DMS 273 treated with DMSO at 0.1 percent for 48 hours (cell line): ENCODE measurements at places on chromosomes 11 and 22.

DNA sequence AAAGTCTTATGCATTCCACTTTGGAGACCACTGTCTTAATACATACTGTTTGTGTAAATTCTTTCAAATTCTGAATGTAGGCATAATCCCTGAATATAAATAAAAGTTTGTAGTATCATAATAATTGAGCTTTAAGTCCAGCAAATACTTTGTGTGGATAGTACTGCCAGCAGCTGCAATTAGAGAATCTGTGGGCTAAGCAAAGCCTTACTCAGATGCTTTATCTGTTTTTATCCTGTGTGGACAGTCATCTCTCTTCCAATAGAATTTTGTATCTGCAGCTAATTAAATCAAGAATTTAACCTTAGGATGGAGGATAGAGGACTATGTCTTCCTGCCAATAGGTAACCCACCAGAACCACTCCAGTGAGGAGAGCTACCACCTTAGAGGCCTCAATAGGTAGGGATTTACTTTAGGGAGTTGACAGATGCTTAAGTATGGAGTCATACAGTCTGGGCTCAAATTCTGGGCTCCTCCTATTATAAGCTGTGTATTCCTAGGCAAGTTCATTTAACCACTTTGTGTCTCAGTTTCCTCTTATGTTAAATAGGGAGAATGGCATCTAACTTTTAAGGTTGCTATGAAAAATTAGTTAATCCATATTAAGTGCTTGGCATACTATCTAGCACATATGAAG lies 71.1 kb downstream of the STIM1 start:
- no peak for DNase-seq

DNA sequence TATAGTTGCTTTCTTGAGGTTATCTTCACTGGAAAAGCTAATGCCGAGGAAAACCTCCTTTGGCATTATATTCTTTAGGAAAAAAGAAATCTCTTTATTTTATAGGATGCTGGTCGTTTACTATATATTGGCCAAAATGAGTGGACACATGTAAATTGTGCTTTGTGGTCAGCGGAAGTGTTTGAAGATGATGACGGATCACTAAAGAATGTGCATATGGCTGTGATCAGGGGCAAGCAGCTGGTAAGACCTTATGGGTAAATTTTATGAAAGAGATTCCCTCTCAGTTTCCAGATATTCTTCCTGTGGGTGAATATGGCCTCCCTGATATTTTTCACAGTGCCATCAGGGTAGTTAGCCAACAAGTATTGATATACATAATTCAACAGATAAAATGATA lies 29.4 kb upstream of the TTC36 start:
- DNase-seq: no peak

GRCh38 chr11:75780888-75781287 lies 12.3 kb downstream of the DGAT2 start:
- no peak for DNase-seq

DNA sequence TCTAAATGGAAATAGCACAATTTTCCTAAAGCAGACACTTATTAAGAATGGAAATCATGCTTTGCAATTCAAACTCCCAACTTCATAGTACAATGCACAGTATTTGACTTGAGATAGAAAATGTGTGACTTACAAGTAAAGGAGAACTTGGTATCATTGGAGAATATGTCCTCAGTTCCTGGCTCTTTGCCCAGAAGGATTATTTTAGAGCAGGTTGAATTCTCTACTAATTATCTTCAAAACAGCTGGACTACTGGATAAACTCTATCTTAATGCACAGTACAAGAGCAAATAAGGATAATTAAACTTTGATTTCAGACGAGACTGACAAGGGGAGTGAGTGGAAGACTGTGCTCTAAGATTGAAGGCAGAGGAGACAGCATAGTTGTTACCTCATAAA lies 839.4 kb downstream of the OPCML start:
- no peak for DNase-seq

GRCh38 chr11:26729284-26729683 lies 7.4 kb upstream of the SLC5A12 start:
- no peak for DNase-seq

DNA sequence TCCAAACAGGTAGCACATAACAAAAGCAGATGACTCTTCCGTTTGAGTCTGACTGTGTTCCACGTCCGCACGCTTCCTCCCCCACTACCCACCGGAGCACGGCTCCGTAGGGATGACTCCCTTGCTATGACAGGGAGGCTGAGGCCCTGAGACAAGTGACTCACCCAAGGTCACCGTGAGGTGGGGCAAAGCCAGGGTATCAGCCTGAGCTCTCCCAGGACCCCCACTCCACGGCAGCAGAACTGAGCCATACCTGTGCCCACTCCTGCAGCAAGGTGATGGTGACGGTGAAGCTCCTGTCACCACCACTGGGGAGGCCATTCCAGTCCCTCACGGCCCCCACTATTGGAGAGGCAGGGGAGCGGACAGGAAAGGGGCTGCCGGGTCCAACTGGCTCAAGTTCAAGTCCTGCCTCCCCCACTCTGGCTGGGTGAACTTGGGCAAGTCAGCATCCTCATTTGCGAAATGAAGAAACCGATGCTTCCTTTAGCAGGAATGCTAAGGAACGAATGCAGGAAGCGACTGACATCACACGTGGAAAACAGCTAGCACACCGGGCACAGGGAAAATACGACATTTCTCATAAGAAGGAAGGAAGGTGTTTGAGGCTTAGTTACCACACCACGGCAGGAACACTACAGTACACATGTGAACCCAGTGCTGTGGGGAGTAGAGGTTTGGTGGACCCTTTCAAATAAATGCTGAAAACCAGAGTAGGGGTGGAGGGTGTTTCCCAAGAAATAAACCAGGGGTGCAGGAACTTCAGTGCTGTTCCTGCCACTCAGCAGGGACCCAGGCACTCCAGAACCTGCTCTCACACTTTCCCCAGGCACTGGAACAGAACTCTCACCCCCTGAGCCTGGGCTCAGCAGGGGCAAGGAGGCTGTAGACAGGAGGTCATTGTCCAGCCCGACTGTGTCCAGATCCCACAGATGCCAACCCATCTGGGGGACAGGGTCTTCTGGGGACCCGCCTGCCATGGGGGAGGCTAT lies 32.4 kb upstream of the CBX7 start:
- DNase-seq: no peak

GRCh38 chr11:39011797-39012196 lies 2413.8 kb upstream of the RAG2 start:
- no peak for DNase-seq

- no peak for DNase-seq
These were observed 325.4 kb upstream of the CCDC90B start for GRCh38 chr11:83611600-83611999.

GRCh38 chr22:40183029-40183581 lies 5.4 kb downstream of the TNRC6B start:
- no peak for DNase-seq

- DNase-seq: no peak
These were observed 15.7 kb downstream of the IFITM10 start for GRCh38 chr11:1734641-1735081.

- DNase-seq: no peak
These were observed 8.1 kb upstream of the SLC35E4 start for GRCh38 chr22:30627471-30627870.

DNA sequence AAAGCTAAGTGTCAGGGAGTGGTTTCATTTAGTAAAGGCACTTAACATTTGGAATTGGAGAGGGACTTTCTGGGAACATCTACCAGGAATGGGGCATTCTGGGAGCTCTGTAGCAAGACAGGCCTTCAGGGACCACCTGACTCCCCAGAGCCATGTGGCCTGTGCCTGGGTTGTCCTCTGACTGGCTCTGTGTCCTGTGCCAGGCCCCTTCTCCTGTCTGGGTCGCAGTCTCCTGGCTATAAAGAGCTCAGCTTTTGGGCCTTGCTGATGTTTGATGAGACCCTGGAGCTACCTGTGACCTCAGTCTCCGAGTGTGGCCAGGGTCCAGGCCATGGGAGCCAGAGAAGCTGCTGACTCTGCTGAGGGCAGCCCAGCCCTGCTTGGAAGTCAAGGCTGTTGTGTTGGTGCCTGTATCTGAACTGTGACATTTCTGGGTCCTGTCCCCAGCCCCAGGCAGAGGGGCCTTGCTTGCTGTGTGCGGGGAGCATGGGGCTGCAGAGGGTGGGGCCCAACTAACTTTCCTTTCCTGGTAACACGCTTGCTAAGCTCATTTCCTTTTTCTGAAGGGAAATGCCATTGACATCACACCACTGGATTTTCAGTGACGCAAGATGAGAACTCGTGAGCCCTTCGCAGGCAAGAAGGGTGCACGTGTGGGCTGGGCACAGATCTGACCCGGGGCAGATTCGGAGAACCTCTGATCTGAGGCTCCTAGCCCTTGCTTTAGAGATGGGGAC lies 41.3 kb downstream of the LRRC32 start:
- DNase-seq: no peak
